NCI-H1092 (cell line): ENCODE measurements at places on chromosomes 4 and X.

DNA sequence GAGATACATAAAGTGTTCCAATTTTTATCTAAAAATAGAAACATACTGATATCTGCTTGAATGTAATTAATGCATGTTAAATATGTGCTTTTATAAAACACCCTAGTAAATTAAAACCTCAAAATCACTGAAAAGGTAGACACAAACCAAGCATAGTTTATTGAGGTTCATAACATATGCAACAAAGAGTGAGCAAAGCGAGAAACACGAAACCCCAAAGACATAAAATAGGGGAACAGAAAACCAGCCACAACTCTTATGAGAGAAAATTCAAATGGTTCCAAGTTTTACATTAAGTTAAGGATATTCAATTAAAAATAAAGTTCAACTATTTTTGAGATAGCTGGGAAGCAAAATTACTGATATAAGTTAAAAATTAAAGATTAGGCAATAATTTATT is 336.4 kb upstream of the AGA start:
- no peak for DNase-seq

DNA sequence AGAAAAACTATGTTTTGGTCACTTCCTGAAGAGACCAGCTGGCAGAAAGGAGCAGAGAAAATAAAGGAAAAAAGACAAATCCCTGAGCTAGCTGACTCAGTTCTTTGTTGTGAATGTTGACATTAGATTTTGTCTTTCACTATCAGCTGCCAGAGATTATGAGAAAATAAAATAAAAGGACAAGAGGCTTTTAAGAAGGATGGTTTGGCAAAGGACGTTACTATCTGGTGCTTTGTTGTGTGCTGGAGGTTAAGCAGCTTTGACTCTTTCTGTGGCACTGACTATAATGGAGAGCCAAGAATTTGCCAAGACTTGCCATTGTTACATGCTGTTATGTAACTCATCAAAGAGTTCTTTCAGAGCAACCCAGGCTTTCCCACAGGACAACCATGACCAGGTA is 12.1 kb downstream of the ASB5 start:
- no peak for DNase-seq

DNA sequence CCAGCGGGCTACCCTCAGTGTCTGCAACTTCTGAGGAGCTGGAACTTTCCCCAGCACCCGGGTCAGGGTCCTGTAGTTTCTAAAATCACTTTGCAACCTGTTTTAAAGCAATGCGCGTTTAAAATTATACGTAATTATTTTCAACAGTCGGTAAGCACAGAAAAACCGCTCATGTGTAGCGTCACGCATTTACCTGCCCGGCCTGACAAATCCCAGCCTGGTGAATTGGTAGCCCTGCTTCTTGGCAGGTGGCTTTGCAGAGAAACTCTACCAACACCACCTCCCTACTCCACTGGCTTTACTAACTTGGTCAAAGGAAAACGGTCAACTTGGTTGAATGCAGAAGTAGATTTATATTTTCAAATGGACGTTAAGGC is 640 bp downstream of the BANK1 start:
- no peak for DNase-seq

DNA sequence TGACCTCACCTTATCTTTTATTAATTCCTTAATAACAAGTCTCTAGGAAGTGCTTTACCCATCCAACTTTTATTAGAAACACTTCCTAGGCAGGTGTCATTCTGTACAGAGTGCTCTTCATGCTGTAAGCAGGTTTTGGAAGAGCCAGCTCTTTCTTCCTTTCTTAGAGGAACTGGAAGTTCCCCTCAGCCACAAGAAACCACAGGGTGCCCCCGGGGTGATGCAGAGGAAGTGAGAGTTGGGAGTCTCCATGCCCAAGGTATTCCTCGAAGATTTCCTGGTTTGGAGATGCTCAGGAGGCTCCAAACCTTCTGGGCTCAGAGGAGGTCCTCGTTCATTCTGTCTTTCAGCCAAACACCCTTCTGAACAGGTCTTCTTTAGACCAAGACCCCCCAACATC is 83.8 kb downstream of the EGF start:
- no peak for DNase-seq

DNA sequence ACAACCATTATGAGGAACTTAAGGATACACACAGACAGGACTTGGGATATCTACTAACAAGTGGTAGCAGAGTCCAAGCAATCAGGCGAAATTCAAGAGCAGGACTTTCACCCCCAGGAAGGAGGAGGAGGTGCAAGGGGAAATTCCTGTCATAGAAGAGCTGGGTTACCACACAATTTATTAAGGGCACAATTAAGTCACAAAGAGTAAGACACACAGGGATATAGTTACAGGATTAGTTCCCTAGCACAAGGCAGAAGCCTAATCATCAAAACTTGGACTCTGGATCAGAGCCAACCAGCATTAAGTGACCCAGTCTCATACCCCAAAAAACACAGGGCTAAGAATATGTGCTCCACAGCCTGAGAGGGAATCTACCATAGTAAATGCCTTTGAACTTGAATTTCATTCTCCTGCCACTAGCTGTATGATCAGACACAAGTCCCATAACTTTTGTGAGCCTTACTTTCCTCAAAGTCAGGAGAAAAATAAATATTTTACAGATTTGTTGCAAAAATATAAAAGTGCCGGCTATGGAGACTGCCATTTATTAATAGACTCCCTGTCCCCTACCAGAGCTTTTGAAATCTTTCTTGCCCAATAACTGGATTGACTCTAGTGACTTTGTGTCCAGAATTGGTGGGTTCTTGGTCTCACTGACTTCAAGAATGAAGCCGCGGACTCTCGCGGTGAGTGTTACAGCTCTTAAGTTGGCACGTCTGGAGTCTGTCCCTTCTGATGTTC is 87.0 kb downstream of the SYNPO2 start:
- no peak for DNase-seq

GRCh38 chr4:62816566-62816965 is 1592.7 kb downstream of the TECRL start:
- DNase-seq, result no peak

DNA sequence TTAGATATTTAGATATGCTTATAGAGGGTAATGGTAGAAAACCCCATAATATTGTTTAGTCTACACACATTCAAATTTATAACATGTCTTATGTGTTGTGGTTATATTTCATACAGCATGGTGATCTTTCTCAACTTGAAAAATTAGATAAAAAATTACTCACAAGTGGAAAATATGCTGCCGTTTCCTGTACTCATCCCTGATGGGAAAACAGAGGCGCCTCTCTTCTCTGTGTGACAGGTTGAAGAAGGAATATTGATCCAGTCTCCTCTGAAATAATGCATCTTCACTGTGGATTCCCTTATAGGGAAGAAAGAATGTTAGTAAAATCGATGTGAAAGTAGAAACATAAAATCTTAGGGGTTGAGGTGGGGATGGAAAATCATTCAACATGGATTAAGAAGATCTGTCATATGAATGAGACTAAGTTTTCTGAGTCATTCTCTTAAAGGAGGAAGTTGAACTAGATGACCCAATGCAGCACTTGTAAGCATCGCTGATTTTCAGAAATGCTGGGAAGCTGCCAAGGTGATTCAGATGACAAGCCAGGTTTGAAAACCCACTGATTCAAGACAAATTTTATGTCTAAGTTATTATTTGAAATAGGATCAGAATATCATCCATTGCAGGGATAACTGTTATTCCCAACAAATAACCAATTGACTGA is 70.7 kb downstream of the ANKRD50 start:
- no peak for DNase-seq

DNA sequence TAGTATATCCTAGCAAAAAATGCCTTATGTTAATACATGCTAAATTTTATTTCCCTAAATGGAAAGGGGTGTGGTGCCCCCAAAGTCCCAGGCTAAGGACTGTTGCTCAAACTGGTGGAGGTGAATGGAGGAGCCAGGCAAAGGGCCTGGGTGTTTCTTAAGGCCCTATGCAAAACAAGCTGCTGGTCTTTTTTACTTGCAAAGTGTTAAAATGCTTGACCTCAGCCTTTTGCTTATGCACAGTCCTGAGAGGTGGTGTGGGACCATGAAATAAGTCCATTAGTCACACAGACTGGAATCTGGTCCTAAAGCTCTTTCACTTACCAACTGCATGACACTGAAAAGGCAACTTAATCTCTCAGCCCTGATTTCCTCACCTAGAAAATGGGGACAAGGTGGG is 223.5 kb upstream of the MBNL3 start:
- no peak for DNase-seq

DNA sequence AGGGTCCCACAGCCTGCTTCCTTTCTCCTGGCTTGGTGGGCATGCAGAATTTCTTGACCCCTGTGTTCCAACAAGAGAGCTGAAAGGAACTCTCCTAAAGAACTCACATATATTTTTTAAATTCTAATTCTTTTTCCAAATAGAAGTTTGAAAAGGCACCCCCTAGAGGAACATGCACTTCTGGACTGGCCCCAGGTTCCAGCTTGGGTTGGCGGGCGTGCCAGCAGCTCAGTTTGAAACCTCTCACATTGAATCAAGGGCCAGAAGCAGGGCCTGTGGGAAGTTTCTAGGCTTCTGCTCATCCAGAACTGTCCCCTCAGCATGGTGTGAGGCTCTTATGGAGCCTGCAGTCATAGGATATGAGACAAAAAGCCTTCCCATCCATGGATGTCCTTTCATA is 132.6 kb downstream of the ATG4A start:
- no peak for DNase-seq

- no peak for DNase-seq
These were observed 9.3 kb downstream of the STX18 start for GRCh38 chr4:4532371-4533154.

DNA sequence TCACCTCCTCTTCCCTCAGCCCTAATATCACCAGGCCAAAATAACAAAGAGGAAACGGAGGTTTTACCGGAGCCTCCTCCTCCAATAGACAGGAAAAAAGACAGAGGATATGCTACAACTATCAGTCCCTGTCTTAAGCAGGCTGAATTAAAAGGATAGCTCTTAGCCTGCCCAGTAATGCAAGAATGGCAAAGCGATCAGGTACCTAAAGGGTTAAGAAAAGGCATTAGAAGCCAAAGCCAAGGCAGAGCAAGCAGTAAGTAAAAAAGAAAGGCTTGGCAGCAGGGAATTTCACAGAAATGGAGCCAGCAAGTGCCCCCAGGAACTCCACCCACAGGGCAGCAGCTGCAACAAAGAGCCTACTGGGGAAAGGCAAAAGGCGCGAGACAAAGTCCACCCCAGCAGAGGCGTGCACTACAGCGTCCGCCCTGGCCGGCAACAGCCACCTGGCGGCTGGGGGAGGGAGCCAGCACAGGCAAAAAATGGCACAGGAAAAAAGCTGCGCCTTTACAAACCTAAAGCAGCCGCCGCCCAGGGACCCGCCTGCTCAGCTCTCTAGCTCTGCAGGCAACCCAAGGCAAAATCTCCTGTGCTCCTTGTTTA is 220.6 kb upstream of the ZC4H2 start:
- DNase-seq, result no peak
